ENCODE measurements at places on chromosomes 12 and 14.

GRCh38 chr14:65373671-65374039 is 38.9 kb upstream of the FUT8 start:
- DNase-seq: no peak

GRCh38 chr12:81176796-81177195 is 98.9 kb downstream of the ACSS3 start:
- DNase-seq: no peak

GRCh38 chr12:116076399-116076798 is 201.1 kb downstream of the MED13L start:
- DNase-seq: no peak

DNA sequence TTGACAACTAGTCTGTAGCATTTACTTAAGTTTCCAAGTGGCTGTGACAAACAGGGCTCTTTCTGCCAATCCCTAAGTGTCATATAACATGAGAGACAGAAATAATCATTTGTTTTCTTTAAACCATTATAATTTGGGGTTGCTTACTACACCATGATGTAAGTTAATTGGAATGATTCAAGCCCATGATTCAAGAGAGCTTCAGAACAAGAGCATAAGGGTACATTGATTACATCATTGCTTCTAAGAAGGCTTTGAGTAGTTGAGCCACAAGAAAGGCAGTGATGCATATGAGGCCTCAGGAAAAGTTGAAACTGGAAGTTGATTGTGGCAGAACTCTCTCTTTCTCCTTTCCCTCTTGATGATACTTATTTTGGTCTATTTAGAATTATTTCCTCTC is 444.0 kb downstream of the CCER1 start:
- DNase-seq: no peak

GRCh38 chr12:118302053-118302452 is 70.7 kb downstream of the TAOK3 start:
- DNase-seq: no peak

Measured in natural killer cell (primary cell).